Activated T-helper 9 cell treated with anti-CD3 and anti-CD28 coated beads, Interleukin-2, amount 50 U/mL, for 16 hours (primary cell): ENCODE measurements at places on chromosomes 7 and 10.

DNA sequence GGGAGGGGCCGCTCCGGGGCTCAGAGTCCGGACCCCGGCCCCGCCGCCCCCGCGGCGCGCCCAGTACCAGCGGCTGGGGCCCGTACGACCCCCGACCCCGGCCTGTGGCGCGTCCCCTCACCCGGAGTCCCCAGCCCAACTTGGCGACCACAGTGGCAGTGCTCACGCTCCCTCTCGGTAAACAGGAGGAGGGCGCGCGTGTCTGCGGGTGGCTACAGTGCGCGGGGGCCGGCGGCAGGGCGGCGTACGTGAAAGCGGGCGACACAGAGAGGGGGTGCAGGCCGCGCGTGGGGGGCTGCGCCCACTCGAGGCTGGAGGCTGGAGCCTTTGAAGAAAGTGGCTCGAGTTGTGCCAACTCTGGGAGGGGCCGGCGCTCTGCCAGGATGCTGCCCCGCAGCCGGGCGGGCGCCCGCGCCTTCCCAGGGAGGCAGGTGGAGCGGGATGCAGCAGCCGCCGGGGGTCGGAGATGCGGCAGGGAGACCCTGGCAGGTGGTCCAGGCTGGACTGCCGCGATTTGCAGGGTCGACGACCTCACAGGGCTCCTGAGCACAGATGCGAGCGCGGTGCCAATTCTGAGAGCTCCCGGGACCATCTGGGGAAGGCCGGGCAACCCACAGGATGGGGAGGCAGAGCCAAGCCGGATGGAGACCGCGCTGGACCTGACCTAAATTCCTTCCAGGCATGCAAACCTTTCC, 655 bp downstream of the PTPRE start:
- DNase-seq, result no peak

GRCh38 chr10:1308962-1309616, 252.9 kb downstream of the WDR37 start:
- DNase-seq, result no peak

GRCh38 chr10:86105640-86106039, 261.0 kb downstream of the GRID1 start:
- DNase-seq, result no peak

DNA sequence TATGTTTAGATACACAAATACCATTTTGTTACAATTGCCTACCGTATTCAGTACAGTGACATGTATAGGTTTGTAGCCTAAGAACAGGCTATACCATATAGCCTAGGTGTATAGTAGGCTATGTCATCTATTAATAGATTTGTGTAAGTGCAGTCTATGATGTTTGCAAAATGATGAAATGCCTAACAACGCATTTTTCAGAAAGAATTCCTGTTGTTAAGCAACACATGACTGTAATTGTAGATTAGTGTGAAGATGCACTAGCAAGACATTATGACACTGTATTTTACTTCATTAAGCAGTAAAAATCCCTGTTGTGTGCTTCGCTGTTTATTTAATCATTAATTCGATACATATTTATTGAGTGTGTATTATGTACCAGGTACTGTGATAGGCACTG, 446.0 kb downstream of the SUGCT start:
- DNase-seq, result no peak

DNA sequence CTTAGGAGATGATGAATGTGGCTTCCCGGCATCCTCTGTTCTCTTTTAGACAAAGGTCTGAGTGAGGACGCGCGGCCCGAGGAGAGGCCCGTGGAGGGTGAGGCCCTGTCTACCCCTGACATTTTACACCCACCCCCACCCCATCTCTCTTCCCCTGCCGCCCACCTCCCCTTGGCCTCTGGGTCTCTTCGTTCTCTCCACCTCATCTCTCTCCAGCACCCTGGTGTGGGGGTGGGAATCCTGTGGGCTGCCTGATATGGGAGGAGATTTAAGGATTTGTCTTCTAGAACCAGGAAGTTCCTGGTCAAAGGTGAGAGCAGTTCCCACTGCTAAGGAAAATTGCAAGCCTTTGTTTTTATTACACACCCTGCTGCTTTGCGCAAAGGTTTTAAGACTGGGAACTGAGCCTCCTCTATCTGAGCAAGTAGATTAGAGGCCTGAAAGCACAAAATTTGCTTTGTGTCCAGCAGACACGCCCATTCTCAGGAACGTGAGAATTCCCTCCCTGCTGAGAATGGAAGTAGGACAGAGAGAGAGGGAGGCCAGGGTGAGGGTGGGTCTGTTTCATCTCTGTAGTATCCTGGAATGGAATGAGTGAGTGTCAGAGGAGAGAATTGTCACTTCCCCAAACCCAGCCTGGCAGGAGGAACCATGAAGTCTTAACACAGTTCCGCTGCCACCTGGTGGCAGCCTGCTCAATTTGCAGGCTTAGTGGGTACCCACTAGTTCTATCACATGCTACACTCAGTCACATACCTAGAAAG, 91.2 kb downstream of the GTF2IRD1 start:
- no peak for DNase-seq

- DNase-seq, result no peak
These were observed 1.3 kb downstream of the PTPRZ1 start for GRCh38 chr7:121874298-121874697.

GRCh38 chr10:15472431-15473395, 101.6 kb upstream of the FAM171A1 start:
- DNase-seq, result no peak

DNA sequence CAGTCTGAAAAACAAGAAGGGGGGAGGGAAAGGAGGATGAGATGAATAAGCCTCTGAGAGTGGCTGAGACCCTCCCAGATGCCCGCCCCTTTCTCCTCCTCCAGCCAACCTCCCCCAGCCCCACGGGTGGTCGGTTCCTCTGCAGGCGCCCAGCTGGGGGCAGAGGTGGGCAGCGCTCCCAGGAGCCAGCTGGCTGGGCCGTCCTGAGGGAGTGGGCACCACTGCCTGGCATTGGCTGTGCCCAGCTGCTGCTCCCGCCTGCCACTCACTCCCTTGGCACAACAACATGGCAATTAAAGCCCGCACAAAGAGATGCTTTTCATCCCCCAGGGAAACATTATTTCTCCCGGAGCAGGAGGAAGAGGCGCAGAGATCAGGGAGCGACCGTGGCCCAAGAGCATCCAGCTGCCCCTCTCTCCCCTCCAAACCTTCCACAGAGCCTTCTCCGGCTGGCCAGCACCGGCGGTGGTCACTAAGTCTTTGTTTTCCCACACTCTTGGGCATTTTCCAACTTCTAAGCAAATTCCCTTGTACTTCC, 107.2 kb downstream of the SPDYE5 start:
- no peak for DNase-seq

- DNase-seq, result no peak
These were observed 269.3 kb downstream of the BICC1 start for GRCh38 chr10:58781873-58782488.
